Hepatocyte (in vitro differentiated cells): ENCODE measurements at places on chromosomes 13 and 19. TPM values are rescaled to one million over a fixed set of nuclear protein-coding genes. Genes with fewer than 3 reads are reported as not detected.
A peak's percentile ranks its signal among the peaks of the same experiment; 100 is the strongest.

The ANGPTL8 gene
- polyA plus RNA-seq: 14.4 and 20.8 TPM in 2 replicates

The C19orf67 gene
- not detected in 2 replicates for polyA plus RNA-seq

The ADM5 gene
- polyA plus RNA-seq: not detected in 2 replicates

The C1QTNF9B gene
- 0.29 and 0.30 TPM in 2 replicates for polyA plus RNA-seq

The ANGPTL4 gene
- 23.4 and 26.3 TPM in 2 replicates for polyA plus RNA-seq

DNA sequence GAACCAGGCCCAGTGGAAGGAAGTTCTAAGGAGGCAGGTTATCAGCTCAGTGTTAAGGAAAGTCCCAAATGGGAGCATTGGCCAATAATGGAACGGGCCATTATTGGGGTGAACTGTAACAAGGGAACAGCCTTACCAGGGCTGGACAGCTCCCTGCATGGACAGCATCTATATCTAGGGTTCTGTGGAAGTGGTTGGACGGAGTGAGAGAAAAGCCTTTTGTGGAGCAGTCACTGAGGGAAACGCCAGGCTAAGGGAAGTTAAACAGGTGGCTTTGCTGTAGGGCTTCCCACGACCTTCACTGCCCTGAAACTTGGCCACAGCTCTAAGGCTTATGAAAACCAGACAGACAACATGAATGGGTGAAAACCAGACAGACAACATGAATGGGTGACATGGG, 17.0 kb downstream of the POU2F2 start:
- H3K27ac ChIP-seq: no peak overlapping the region
- H3K4me3 ChIP-seq: no peak overlapping the region
- H3K4me1 ChIP-seq: peaks cover 6% of the 10 kb centered on the region
- no peaks in the 10 kb centered on the region for H3K36me3 ChIP-seq
- no peaks in the 10 kb centered on the region for H3K27me3 ChIP-seq

DNA sequence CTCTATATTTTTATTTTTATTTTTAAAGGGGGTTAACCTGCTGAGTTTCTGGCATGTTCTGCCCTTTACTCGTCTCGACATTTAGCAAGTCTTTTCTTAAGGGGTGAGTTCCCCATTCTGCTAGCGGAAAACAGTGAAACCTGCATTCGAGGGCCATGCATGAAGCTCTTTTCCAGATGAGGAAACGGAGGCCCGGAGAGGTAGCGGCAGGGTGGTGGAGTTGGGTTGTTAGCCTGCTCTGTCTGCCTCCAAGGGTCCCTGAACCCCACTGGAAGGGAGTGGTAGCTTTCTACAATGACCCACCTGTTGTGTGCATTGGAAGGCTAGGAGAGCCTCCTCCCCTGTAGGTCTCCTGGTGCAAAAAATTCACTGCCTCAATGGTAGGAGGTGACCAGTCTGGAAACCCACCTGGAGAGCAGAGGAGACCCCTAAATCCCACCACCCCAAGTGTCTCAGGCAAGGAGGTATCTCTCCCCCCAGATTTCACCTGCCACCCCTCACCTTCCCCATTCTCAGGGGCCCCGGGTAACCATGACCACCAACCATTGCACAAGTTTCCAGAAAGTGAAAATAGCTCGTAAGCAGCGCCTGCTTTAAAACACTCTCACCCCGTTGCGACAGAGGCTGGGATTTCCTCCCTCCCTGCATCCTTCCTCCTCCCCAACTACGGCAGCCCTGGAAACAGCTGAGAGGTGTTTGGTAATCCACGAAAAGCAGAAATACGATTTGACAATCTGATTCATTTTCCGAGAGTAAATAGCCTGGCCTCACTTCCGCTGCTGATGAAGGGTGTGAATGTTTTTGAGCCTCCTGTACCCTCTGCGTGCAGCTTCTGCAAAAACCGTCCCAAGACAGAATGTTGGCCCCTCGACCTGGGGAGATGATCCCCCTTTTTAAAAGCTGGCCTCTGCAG, 3.5 kb downstream of the KLF2 start:
- H3K4me1 ChIP-seq: peaks cover 4% of the 10 kb centered on the region
- no peak overlapping the region for H3K4me3 ChIP-seq
- H3K27me3 ChIP-seq: peaks cover 8% of the 10 kb centered on the region
- DNase-seq: peak; percentile 63
- peak overlapping the region; percentile 17 for H3K27ac ChIP-seq

DNA sequence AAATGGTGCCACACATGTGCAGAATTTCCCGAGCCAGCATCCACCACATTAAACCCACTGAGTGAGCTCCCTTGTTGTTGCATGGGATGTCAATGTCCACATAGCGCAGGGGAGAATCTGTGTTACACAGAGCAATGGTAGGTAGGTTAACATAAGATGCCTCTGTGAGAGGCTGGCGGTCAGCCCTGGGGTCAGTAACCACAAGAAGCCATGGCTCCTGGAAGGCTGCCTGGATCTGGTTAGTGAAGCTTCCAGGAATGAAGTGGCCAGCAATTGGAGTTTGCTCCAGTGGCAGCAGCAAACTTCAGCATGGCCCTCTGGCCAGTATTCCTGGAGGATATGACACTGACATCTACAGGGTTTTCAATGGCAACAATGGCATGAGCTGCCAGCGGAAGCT, 37.0 kb upstream of the PCDH9 start:
- H3K27ac ChIP-seq: no peak overlapping the region
- no peak for DNase-seq
- no peaks in the 10 kb centered on the region for H3K27me3 ChIP-seq
- H3K36me3 ChIP-seq: no peaks in the 10 kb centered on the region
- H3K4me3 ChIP-seq: no peak overlapping the region

GRCh38 chr13:114090476-114090875, 41.9 kb downstream of the RASA3 start:
- H3K27ac ChIP-seq: no peak overlapping the region
- H3K4me3 ChIP-seq: no peak overlapping the region
- no peaks in the 10 kb centered on the region for H3K36me3 ChIP-seq
- no peak for DNase-seq

- peak overlapping the region; percentile 75 for H3K27ac ChIP-seq
- H3K4me1 ChIP-seq: peaks cover 7% of the 10 kb centered on the region
- peak overlapping the region; percentile 52 for H3K4me3 ChIP-seq
- H3K27me3 ChIP-seq: no peaks in the 10 kb centered on the region
These were observed 470 bp upstream of the GRTP1 start for GRCh38 chr13:113364311-113364889.

- DNase-seq: peak; percentile 97
These were observed at the start of gene ZNF566 for GRCh38 chr19:36489118-36489919. Gene ZNF566 (minus strand): TSS chr19:36489561. CDS start chr19:36476557, 13,004 bp downstream.

DNA sequence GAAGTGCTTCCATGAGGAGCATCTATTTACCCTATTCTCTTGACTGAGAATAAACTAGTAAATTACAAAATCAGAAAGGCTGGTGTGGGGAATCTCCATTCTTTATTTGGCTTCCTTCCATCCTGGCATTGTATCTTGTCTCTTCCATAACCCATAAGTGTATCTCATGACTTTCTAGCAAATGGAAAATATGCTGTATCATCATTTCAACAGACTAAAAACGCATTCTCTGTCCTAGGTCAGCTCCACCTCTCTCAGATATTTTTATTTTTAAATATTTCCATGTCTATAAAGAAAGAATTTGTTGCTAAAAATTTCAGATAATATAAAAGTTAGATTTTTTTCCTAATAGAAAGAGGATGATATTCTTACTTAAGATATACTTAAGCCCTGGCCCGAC, 154.2 kb upstream of the MYO16 start:
- H3K27me3 ChIP-seq: no peaks in the 10 kb centered on the region
- no peak overlapping the region for H3K4me3 ChIP-seq
- no peak for DNase-seq
- H3K36me3 ChIP-seq: no peaks in the 10 kb centered on the region
- H3K4me1 ChIP-seq: no peaks in the 10 kb centered on the region

- no peaks in the 10 kb centered on the region for H3K36me3 ChIP-seq
- no peak for DNase-seq
- no peaks in the 10 kb centered on the region for H3K27me3 ChIP-seq
These were observed 482.3 kb upstream of the ZNF507 start for GRCh38 chr19:31863122-31863521.

- peak overlapping the region; percentile 61 for H3K27ac ChIP-seq
- no peaks in the 10 kb centered on the region for H3K27me3 ChIP-seq
- H3K4me3 ChIP-seq: no peak overlapping the region
- H3K4me1 ChIP-seq: no peaks in the 10 kb centered on the region
- DNase-seq: no peak
- H3K36me3 ChIP-seq: no peaks in the 10 kb centered on the region
These were observed 13.0 kb downstream of the RBM26 start for GRCh38 chr13:79392882-79393563.

- DNase-seq: no peak
- no peak overlapping the region for H3K4me3 ChIP-seq
- H3K36me3 ChIP-seq: no peaks in the 10 kb centered on the region
These were observed 916.4 kb downstream of the UQCRFS1 start for GRCh38 chr19:28296506-28296905.

DNA sequence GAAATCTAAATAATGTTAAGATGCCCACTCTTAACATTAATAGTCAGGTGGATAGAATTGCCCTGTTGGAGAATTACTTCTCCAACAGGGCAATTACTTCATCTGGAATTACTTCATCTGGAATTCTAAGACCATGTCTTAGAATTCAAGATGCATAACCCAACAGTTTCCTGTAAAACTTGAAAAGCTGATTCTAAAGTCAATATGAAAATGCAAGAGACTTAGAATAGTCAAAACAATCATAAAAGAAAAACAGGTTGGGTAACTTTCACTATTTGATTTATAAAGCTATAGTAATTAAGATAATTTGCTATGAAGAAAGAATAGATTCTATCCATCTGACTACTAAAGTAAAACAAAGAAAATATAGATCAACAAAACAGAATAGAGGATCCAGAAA, 75.2 kb downstream of the ABCC4 start:
- no peaks in the 10 kb centered on the region for H3K27me3 ChIP-seq
- no peak overlapping the region for H3K4me3 ChIP-seq
- no peak overlapping the region for H3K27ac ChIP-seq
- DNase-seq: no peak
- no peaks in the 10 kb centered on the region for H3K36me3 ChIP-seq
- no peaks in the 10 kb centered on the region for H3K4me1 ChIP-seq

DNA sequence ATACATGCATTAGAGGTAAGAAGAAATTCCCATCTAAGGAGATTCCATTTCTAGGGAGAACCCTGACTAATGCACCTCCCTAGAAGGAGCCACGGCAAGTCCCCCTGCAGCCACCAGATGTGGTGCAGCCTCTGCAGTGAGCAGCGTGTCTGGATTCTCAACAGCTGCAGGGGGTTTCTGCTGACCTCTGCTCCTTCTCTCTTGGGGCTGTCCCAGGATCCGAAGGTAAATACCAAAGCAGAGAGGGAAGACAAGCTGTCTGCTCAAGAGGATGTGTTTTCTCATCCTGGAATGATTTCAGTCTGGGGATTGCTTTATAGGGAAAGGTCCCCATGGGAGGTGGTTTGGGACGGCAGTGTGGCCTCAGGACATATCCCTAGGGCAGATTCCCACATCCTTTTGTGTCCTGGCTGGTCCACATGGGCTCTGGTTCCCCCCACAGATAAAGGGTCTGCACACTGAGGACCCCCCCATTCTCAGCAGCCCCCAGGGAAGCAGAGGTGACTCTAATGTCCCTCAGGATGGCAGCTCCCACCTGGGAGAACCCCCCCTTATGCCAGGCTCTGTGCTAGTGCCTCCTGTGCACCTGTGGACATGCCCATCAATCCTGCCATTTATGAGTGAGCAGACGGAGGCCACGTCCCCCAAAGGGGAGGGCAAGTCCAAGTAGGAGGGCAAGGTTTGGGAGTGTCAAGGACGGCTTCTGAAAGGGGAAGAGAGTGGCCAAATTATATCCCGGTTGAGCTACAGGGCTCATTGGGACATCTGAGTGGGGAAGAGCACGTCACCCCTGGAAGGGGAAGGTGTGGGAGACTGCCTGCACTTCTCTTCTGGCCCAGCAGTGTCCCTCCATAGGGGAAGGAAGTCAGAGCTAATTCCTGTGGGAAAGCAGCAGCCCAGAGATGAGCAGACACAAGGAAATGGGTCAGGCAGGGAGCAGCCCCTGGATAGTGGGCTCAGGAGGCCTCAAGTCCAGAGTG, 10.2 kb upstream of the OR10H5 start:
- no peak overlapping the region for H3K4me3 ChIP-seq
- no peaks in the 10 kb centered on the region for H3K36me3 ChIP-seq
- no peak overlapping the region for H3K27ac ChIP-seq
- H3K27me3 ChIP-seq: no peaks in the 10 kb centered on the region
- H3K4me1 ChIP-seq: no peaks in the 10 kb centered on the region
- DNase-seq: no peak

- no peaks in the 10 kb centered on the region for H3K36me3 ChIP-seq
- H3K4me3 ChIP-seq: no peak overlapping the region
- DNase-seq: no peak
- no peaks in the 10 kb centered on the region for H3K27me3 ChIP-seq
These were observed 15.3 kb upstream of the GPR183 start for GRCh38 chr13:99322297-99323103.

- no peak overlapping the region for H3K4me3 ChIP-seq
- peak; percentile 73 for DNase-seq
- peaks cover 59% of the 10 kb centered on the region for H3K4me1 ChIP-seq
- H3K36me3 ChIP-seq: no peaks in the 10 kb centered on the region
- peak overlapping the region; percentile 94 for H3K27ac ChIP-seq
These were observed 37.9 kb downstream of the MBNL2 start for GRCh38 chr13:97259798-97260714.

DNA sequence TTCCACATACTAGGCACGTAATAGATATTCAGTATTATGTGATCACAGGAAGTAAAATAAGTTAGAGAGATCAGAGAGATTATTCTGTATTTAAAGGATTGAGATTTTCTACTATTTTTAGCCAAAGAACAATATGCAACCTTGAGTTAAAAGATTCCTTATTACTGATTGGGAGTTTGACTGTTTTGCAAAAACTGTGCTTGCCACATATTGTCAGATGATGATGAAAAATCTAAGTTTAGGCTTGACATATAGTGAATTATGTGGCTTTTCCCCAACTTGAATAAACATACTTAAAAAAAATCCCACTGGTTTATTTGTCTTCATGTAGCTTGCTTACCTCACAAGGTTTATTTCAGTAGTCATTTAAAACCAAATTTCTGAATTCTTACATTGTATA, 194.4 kb downstream of the KCNRG start:
- DNase-seq: no peak
- H3K4me1 ChIP-seq: no peaks in the 10 kb centered on the region
- no peaks in the 10 kb centered on the region for H3K36me3 ChIP-seq
- no peak overlapping the region for H3K27ac ChIP-seq

DNA sequence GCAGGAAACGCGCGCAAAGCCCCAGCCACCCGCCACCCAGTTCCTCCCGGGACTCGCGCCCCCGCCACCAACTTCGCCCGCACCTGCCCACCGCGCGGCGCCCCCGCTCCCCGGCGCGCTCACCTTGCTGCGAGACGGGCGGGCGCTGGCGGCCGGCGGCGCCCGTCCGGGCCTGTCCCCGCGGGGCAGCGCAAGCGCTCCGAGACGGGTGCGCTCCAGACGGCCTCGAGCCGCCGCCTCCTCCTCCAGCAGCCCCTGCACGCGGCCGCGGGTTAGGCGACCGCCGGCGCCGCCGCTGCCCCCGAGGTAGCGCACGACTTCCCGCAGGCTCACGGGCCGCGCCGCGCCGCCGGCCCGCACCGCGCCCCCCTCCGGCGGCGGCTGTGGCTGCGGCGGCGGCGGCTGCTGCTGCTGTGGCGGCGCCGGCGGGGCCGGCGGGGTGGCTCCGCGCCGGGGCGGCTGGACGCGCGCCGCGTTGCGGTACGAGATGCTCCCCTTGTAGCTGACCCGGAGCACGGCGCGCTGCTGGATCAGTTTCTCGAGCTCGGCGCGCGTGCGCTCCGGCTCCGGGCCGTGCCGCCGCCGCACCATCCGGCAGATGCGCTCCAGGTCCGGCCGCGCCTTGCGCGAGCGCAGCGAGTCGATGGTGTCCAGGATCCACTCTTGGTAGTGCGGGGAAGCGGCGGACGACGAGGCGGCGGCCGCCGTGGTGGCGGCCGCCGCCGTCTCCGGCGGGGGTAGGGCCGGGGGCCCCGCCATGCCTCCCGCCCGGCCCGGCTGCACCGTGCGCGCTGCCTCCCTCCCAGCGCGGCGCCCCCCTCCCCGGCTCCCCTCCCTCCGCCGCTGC, 666 bp downstream of the SAMD1 start:
- peak; percentile 79 for DNase-seq
- H3K27me3 ChIP-seq: no peaks in the 10 kb centered on the region
- no peaks in the 10 kb centered on the region for H3K36me3 ChIP-seq
- H3K4me3 ChIP-seq: peak overlapping the region; percentile 79
- H3K27ac ChIP-seq: peak overlapping the region; percentile 79
